ENCODE measurements at places on chromosomes 6 and 20. TPM values are rescaled to one million over a fixed set of nuclear protein-coding genes. Genes with fewer than 3 reads are reported as not detected.
A peak's percentile ranks its signal among the peaks of the same experiment; 100 is the strongest.

GRCh38 chr6:29847871-29848630 lies 20.4 kb downstream of the HLA-G start:
- peak; percentile 46 for DNase-seq

DNA sequence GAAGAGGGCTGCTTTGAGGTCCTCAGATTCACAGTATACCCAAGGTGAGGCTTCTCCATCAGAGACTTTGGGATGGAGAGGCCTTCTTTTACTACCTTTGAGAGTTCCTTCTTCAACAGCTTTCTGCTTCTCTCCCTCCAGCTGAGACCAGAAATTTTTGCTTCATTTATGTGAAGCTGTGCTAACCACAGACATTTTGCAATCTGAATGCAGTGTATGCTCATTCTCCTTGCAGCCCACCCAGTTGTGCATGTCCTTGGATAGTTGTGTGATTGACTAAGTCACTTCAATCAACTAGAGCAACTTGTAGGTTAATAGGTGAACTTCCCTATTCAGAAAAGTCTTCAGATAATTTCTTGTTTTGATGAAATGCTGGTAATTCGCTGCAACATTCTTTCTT lies 20.1 kb downstream of the DCBLD1 start:
- no peak for DNase-seq

DNA sequence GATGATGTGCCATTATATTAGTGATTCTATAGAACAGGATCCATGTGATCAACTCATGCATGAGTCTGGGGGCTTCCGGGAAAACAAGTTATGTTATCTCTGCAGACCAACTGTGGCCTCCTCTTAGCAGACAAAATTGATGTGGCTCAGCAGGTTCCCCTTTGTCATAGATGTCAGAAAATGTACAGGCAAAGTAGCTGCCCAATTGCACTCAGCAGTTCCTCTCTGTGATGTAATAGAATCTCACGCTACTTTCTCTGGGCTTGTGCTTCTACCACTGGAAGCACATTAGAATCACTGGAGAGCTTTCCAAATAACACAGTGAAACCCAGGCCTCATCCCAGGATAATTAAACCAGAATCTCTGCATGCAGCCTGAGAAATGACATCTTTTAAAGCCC lies 253.1 kb downstream of the SLC24A3 start:
- DNase-seq = no peak

- DNase-seq = no peak
These were observed 27.1 kb downstream of the AGPAT4 start for GRCh38 chr6:161246725-161247124.

DNA sequence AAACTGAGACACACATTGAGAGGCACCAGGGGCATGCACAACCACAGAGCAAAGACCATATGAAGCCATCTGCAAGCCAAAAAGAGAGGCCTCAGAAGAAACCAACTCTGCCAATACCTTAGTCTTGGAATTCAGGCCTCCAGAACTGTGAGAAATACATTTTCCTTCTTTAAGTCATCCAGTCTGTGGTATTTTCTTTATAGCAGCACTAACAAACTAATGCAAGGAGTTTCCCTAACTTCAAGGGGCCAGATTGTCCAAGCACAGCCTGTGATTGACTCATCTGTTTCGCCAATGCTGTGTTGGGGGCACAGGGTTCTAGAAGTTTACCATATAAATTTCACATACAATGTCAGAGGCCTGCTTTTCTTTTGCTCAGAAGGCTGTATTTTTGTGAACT lies 364.6 kb downstream of the GJA1 start:
- no peak for DNase-seq

The RAET1L gene
- total RNA-seq = 1.4 TPM

The MLN gene
- not detected for total RNA-seq

The GTSF1L gene
- total RNA-seq = not detected

The ZC3H12D gene
- total RNA-seq = 0.03 TPM

The SCGN gene
- total RNA-seq = not detected

All from MG63 (cell line).